Neural progenitor cell (in vitro differentiated cells): ENCODE measurements at places on chromosomes 1 and 21.

- no peak for DNase-seq
These were observed 403.4 kb downstream of the MATN1 start for GRCh38 chr1:30319765-30320580.

DNA sequence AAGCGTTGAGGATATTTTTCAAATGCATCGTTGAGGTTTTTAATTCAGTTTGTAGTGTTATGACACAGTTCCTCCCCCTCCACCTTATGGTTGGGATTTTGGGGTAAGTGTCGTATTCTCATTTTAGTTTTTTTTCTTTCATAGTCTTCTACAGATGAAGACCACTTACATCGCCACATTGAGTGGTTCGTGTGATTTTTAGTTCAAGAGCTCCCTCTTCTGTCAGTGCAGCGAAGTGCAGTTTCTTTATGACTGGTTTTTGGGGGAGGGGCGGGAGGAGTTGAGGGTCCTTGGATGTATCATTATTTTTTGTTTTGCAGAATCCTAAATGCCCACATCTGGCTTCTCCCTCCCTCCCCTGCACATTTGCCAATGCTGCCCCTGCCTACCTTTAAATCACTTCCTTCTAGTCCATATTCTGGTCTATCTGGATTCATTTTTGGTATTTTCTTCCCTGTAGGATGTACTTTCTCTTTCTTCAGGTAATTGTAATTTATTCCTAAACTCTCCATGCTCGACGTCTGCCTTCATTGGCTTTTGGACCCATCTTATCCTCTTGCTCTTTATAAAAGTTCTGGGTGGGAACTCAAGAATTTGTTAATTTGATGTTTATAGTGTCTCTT lies 433.1 kb downstream of the CAMTA1 start:
- DNase-seq, result peak; percentile 65

- peak; percentile 34 for DNase-seq
These were observed 35.6 kb downstream of the SMYD2 start for GRCh38 chr1:214316593-214316992.

DNA sequence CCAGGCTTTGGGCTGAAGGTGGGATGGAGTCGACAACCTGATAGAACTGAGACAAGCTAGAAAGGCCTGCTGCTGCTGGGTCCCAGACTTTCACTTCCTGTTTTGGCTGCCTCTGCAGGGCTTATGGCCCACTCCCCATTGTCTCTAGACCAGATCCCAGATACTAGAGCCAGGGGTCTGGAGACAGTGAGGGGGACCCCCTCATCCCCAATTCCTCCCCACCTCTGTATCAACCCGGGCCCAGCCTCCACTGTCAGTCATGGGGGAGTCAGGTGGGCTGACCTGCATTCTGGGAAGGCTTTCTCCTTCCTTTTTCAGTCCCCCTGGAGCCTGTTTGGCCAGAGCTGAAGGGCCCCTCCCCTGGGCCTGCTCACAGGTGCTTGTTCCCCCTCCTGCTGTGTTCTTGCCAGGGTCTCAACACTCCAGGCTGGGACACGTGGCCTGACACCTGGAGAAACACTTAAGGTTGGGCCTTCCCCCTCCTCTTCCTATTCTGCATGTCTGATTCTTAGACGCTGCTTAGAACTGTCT lies 18.0 kb upstream of the ETV3L start:
- DNase-seq, result no peak

- no peak for DNase-seq
These were observed 15.8 kb downstream of the PRXL2B start for GRCh38 chr1:2602311-2602835.

- no peak for DNase-seq
These were observed 36.2 kb downstream of the LDLRAP1 start for GRCh38 chr1:25579292-25580252.

DNA sequence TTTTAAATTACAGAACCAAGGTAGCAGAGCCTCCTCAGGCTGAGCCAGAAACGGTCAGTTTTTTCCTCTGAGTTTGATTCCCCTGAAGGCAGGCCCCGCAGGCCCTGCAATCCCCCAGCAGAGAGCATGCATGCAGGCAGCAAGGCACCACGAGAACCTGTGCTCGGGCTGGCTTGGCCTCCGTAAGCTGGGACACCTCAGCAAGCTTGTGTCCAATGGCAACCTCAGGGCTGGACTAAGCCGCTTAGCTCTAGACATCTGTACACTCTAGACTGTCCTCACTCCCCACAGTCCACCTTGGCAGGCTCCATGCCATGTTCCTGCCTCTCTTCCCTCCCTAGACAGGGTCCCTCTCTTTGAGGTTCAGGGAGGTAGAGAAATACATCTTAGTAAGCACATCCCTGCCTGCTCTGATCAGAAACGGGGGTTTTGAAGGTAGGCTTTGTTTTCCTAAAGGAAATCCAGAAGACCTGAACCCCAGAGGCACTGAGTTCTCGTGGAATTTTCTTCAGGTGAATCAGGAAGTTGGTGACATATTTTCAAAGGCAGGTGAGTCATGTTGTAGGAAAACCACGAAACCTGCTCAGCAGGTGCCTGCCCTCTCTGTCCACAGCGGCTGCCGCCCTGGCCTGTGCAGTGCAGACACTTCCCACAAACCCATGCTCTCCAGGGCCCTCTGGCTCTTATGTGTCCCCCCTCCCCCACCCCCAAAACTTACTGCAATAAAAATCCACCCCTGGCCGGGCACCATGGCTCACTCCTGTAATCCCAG lies 7.0 kb downstream of the TMEM63A start:
- no peak for DNase-seq

DNA sequence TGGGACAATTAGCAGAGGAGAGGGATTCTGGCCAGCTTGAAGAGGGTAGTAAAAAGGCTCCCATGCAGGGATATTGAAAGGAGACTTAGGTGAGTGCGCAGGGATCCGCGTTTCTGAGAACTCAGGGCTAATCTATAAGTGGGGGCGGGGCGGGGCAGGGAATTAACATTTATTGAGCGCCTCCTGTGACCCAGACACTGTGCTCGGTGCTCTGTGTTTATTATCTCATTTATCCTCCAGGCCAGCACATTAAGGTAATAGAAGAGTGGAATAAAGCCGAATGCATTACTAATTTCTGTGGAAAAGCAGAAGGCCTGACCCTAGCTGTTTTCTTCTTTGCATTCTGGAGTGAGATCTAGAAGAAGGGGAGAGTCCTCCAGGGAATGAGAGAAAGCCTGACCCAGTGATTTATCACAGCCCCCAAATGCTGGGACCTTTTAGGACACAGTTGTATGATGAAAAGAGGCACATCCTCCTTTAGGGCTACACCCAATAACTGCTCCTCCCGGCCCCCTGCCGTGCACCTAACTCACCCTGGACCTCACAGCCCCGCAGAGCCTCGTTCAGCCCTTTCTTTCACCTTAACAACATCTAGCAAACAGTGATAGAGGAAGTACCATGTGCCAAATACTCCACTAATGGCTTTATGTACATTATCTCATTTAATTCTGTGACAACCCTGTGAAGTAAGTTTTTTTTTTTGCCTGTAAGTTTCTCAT lies 317.6 kb downstream of the PBX1 start:
- DNase-seq, result peak; percentile 33

GRCh38 chr21:39107739-39108138 lies 75.5 kb downstream of the PSMG1 start:
- no peak for DNase-seq

DNA sequence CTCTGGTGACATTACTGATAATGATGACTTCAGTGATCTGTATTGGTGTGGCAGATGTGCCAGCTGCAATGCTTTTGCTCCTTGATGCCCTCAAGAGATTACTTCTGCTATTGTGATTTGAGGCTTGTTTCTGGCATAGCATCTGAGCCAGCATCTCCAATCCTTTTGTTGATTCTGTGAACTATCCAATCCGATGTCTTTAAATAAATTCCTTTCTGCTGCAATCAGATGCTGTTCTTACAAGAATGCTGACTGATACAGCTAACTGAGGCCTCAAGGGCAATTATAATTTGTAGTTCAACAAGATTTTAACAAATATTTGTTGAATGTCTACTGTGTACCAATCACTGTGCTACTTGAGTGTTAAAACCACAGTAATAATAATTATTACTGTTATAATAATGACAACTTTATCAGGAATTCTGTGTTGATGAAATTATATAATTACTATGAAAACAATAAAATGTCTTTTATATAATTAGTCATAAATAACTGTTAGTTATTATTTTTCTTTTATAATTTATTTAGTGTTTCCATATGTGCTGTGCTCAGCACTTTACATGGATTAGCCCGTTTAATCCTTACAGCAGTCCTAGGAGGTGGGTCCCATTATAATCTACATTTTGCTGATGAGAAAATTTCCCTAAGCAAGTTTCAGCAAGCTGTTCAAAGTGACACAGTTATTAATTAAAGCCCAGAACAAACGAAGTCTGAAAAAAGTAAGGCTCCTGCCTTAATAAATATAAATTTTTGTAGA lies 308.2 kb downstream of the BRINP3 start:
- no peak for DNase-seq

GRCh38 chr1:23004112-23004511 lies 11.5 kb downstream of the TEX46 start:
- no peak for DNase-seq

DNA sequence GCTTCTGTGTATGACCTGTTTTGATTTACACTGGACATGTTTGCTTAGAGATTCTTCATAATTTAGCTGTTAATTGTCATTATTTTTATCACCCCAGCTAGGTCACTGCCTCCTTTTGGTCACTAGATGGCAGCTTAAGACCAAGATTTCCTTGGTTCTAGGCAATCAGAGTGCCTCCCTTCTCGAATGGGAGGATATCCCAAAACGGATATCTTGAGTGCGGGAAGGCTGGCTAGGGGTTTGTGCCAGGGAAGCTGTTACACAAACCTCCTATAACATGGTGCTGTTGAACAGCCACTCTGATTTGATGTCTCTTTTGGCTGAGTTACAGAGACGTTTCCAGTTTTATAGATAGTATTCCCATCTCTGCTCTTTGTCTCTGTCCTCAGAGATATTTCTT lies 283.5 kb downstream of the S1PR1 start:
- peak; percentile 77 for DNase-seq

GRCh38 chr1:203480525-203481084 lies 5.0 kb downstream of the PRELP start:
- no peak for DNase-seq

DNA sequence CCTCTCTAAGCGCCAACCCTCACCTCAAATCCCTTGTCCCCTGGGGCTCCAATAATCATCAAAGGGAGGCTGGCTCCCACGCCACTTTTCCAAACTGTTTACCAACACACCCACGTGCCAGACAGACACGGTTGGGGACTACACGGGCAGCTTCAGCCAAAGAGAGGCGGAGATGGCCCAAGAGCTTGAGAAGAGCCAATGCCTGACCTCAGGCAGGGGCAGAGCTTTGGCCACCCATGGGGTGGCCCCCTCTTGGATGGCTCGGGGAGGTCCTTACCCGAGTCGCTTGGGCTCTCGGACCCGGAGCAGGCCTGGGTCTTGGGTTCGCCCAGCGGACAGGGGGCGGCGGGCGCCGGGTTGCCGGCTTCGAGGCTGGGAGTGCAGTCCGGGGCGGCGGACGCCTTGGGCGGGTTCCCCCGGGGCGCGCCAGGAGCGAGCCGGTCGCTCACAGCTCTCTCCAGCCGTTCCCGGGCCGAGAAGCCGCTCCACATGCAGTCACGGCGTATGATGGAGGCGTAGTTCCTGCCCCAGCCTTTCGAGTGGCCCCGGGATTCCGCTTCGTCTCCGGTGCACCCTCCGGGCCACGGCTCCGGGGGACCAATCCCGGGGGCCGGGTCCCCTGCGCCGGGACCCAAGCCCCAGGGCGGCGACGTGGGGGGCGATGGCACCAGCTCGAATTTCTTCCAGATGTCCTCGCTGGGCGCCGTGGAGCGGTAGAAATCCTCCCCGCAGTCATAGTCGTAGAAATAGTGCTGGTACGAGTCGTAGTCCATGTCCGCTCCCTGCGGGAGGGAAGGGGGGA lies 854 bp downstream of the MYCL start:
- DNase-seq, result peak; percentile 60

GRCh38 chr1:89620664-89621063 lies 12.3 kb upstream of the LRRC8C start:
- DNase-seq, result no peak

- DNase-seq, result peak; percentile 98
These were observed at the start of gene ATP6V0B for GRCh38 chr1:43974443-43975248. ATP6V0B (plus strand) TSS chr1:43974960; CDS start chr1:43975041, 81 bp downstream.

GRCh38 chr1:17119773-17120480 lies 676 bp upstream of the PADI2 start:
- DNase-seq, result peak; percentile 39

- DNase-seq, result no peak
These were observed 112.1 kb downstream of the TNFSF18 start for GRCh38 chr1:172938681-172939080.

GRCh38 chr1:161215076-161215475 lies at the start of gene FCER1G:
FCER1G (plus strand) TSS chr1:161215295; CDS start chr1:161215322, 27 bp downstream.
- no peak for DNase-seq

- peak; percentile 27 for DNase-seq
These were observed 14.5 kb downstream of the RAB4A start for GRCh38 chr1:229285440-229285839.

DNA sequence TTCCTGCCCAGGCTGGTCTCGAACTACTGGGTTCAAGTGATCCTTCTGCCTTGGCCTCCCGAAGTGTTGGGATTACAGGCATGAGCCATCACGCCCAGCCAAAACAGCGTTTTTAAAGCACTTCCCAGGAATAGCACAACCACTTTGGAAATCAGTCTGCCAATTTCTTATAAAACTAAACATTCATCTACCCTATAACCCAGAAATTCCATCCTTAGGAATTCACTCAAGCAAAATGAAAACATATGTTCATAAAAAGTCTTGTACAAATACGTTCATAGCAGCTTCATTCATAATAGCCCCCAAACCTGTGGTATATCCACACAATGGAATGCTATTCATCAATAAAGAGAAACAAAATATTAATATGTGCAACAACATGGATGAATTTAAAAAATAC lies 36.1 kb downstream of the PHC2 start:
- DNase-seq, result no peak

- DNase-seq, result no peak
These were observed 391.8 kb downstream of the MATN1 start for GRCh38 chr1:30331415-30332065.

DNA sequence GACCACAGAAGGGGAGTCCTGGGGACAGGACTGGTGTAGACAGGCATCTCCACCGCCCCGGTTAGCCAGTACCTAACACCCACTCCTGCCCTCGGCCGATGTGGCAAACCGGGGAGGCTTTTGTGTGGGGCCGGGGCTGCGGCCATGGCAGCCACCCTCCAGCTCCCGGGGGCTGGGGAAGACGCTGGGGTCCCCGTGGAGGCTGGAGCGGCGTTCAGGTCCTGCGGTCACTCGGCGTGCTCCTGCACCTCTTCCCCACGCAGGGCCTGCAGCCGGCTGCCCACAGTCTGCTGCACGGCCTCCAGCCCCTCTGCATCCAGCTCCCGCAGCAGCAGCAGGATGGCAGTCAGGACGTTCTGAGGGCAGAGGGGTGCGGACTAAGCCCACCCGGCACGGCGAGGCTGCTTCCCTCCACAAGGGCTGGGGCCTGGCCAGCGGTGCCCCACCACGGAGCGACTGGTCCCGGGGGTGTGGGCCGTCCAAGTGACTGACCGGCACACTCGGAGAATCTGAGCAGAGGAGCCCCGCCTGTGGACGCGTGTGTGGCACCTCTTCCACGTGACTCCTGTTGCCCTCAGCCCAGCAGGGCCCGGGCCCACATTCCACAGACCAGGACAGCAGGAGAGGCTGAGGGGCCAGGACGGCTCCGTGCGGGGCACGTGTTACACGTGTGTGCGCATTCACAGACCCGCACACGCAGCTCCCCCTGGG lies 9.1 kb downstream of the CFAP410 start:
- DNase-seq, result no peak

GRCh38 chr1:199725002-199725565 lies 302.4 kb upstream of the NR5A2 start:
- DNase-seq, result no peak

- no peak for DNase-seq
These were observed 76.5 kb upstream of the GNG12 start for GRCh38 chr1:67909776-67910175.

- DNase-seq, result no peak
These were observed 748 bp upstream of the NIPAL3 start for GRCh38 chr1:24414775-24415333.
